Stimulated activated CD4-positive, alpha-beta T cell treated with anti-CD3 and anti-CD28 coated beads, Interleukin-15, amount 100 ng/mL, for 48 hours (primary cell): ENCODE measurements at places on chromosomes 1 and 21.

GRCh38 chr1:170910273-170910672 is 25.1 kb upstream of the MROH9 start:
- no peak for DNase-seq

DNA sequence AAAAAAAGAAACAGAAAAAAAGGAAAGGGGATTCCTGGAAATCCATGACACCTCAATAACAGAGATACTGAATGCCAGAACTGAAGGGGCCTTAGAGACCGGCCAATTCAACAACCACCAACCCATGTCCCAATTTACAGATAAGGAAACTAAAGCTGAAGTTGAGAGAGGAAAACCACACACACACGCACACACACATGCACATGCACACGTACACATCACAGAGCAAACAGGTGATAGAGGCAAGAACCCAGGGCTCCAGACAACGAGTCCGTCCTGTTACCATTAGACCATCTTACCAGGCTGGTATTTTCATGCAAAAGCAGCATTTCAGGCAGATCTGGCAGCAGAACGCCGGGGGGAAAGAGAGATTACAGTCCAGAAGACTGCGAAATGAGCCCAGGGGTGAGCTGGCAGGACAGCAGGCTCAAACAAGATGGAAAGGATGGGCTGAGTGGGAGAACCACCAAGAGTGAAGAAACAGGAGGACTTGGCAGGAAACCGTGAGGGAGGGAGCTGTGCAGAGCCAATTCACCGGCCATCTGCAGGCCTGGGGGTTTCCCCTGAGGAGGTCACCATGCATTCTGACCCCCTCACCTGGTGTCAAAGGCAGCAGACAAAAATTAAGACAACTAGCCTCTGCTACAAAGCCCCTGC is 43.5 kb downstream of the PAFAH2 start:
- no peak for DNase-seq

DNA sequence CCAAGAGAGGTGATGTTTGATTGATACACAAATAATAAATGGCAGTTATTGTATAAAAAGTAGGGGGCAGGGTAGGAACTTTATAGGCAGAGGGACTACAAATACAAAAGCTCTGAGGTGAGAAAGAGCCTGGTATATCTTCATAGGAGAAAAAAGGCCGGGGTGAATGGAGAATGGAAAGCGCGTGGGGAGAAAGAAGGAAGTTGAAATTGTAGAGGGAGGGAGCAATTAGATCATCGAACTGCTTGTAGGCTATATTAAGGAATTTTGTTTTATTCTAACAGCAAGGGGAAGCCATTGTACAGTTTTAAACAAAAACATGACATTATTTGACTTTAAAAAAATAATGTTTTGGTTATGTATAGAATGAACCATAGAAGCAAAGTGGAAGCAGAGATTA is 147.4 kb downstream of the PDE4B start:
- DNase-seq, result no peak

GRCh38 chr1:238242181-238242580 is 351.5 kb upstream of the ZP4 start:
- DNase-seq, result no peak

- DNase-seq, result no peak
Measured at GRCh38 chr1:24487455-24487854, 15.2 kb upstream of the RCAN3 start.

GRCh38 chr1:156895455-156895812 is 1.9 kb downstream of the PEAR1 start:
- DNase-seq, result no peak

DNA sequence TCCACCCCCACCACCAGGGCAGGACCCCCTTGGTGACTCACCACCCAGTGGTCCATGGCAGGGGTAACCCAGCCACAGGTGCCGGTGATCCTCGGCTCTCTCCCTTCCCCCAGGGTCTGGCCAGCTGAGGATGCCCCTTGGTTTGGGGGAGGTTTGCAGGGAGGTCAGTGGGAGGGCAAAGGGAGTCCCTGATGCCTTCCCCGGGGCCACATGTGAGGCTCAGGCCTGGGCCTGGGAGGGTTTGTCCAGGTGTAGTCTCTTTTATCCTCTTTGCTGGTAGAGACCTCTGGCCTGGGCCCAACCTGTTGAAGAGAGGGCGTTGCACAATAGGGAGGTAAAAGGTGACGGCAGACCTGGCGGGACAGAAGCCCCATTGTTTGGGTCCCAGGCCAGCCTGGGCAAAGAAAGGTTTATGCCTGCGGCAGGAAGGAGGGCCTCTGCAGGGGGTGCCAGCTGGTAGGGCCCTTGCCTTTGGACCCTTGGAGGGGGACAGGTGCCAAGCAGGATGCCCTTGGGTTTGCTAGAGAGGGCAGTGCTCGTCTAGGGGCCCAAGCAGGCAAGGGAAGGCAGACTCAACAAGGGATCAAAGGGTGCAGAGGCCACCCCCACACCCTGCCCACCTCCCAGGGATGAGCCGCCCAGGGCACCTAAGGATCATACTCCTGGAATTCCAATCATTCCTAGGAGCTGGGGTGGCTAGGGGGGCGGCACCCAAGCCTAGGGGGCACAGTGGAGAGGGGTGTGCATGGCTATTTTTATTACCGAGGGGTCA is 760 bp upstream of the TINAGL1 start:
- no peak for DNase-seq

DNA sequence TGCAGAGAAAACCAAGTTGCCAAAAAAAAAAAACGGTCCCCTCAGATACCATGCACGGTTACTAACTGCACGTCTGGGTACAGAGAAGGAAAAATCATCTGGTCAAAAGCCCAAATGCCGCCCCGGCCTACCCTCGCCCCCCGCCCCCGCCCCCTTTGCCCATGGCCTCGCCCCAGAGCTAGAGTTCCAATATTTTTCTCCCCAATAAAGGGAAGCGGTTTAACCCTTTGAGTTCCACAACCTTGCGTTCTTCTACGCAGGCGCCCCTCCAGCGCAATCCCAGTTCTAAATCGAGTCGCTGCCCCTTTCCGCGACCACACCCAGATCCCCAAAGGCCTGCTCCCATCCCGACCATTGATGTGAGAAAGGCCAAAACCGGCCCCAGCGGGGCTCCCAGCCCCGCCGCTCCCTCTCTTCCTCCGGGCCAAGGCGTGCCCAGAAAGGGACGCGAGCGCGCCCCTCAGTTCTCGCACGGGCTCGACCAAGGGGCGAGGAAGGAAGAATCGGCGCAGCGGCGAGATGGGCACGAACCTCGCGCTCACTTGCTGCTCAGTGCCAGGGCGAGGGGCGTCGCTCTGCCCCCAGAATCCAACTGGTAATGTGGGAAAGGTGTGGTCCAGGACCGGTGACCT is 797 bp downstream of the WDR47 start:
- peak; percentile 6 for DNase-seq

GRCh38 chr1:43861988-43862735 is 71.4 kb upstream of the ARTN start:
- no peak for DNase-seq

DNA sequence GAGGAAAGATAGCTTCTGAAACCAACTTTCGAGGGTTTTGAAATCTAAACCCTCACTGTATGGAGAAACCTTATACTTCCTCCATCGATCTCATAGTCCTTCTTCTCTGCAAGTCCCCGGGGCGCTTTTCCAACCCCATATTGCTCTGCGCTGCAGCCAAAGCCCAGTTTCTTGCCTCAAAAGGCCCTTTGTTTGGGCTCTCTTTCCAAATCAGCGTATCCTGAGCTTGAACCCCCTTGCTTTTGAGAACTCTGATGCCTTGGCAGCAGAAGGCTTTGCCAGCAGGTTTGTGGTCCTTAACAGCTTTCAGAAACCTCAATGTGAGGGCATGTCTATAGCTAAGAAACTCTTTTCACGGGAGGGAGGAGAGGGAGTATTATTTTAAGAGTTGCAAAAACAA is 21.6 kb downstream of the PLPP3 start:
- DNase-seq, result no peak

DNA sequence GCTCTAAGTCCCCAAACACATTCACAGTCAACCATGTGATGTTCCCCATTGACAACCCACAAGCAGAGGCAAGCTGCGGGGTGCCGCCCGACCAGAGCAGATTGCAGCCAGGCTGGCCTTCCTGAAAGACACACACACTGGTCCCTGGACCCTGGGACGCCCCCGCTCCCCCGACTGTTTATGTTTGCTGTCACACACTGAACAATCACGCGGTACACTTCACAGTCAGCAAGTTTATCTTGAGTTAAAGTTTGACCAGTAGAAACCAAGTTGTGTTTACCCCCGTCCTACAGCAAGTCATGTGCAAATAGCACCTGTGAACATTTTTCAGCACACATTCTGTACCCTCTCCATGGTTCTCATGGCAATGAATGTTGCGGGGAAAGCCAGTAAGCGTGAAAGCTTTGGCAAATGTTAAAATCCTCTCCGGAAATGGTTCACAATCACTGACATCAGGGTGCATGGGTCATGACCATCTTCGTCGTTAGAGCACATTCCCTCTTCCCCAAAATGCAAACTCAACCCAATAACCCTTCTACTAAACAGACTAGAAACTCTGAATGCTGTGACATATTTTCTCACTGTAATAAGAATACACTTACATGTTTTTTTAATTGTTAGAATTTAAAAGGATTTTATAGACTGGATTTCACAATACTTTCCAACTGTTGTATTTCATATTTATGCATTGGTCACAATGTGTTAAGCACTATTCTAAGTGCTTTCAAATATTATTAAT is 33.3 kb upstream of the IRF2BP2 start:
- DNase-seq, result no peak

DNA sequence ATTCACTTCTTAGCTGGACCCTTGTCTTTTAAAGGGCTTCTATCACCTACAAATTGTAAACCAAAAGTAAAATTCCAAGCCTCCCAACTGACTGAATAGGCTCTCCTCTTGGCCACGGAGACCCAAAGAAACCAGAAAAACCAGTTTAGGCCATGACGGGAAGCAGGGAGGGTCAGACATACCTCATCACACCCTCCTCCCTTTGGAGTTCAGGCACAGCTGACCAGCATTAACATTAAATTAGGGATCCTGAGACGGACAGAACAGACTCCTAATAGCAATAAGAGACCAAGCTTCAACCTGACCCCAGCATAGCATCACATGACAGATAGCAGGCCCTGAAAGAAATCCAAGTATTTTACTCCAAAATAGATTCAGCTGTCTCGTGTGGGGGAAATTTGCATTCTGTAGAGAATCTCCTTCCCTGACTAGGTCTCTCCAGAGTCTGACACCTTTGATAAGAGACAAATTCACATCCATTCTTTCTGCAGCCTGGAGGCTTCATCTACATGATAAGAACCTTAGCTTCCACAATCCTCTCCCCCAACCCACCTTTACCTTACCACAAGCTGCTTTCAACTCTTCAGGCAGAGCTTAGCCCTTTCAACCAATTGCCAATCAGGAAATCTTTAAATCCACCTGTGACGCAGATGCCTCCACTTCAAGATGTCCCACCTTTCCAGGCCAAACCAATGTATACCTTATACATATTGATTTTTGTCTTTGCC is 177.1 kb upstream of the RAB4A start:
- DNase-seq, result no peak

GRCh38 chr1:95382000-95382786 is 148.2 kb downstream of the RWDD3 start:
- DNase-seq, result no peak

GRCh38 chr1:150661156-150661555 is 31.7 kb upstream of the ENSA start:
- DNase-seq, result no peak

GRCh38 chr1:89487972-89488371 is 36.7 kb upstream of the LRRC8B start:
- DNase-seq, result no peak

GRCh38 chr21:35428489-35428888 is 379.4 kb upstream of the RUNX1 start:
- DNase-seq, result peak; percentile 6

- DNase-seq, result no peak
Measured at GRCh38 chr1:167808104-167808503, 86.3 kb downstream of the MPZL1 start.

GRCh38 chr1:192951691-192952460 is 107.3 kb downstream of the UCHL5 start:
- DNase-seq, result no peak

- DNase-seq, result peak; percentile 5
Measured at GRCh38 chr1:44030605-44031251, 534 bp downstream of the SLC6A9 start.

DNA sequence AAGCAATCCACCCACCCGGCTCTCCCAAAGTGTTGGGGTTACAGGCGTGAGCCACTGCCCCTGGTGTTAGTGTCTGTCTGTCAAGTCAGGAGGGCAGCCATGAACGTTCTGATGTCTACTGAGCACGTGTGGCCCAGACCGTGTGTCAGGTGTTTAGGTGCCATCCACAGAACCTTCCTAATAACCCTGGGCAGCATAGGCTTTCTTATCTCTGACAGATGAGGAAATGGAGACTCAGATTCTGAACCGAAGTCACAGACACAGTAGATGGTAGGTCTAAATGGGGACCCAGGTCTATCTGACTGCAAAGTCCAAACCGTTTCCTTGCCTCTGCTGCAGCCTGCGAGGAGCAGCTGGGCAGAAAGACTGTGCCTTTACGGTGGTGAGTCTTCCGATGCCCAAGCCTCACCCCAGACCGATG is 622 bp upstream of the IL6R start:
- DNase-seq, result no peak

DNA sequence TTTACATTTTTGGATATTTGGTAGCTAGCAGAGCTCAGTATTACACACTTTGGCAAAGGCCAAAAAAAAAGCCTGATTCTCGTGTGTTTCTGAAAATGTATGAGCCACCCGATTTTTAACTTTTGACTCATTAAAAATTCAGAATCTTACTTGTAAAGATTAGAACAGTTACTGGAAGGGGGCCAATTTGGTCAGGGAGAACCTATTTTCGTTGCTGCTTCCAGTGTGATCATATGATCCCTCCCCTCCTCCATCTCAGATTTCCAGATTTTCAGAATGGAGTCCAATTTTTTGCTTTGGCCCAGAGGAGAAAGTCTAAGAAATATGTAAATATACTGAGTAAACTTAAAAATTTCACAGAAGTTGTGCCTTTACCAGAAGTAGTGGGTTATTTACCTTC is 3.2 kb upstream of the OR2AK2 start:
- DNase-seq, result no peak

- DNase-seq, result no peak
Measured at GRCh38 chr1:154862907-154863306, 7.2 kb downstream of the KCNN3 start.

- no peak for DNase-seq
Measured at GRCh38 chr1:19007491-19008441, 51.3 kb upstream of the IFFO2 start.

DNA sequence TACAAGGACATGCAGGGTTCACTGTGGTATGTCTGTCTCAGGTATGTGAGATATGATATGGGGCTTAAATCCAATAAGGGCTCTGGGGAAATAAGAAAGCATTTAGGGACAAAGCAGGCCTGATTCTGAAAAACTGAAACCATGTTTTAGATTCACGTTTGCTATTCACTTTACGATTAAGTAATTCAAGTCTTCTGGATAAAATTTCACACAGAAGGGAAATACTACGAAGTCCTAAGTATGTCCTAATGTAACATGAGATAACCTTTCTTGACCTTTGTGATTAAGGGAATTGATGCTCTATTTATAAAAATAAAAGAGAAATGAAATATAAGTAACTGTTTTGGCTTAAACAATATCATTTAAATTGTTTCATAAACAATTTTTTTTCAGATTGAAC is 55.4 kb downstream of the HNRNPR start:
- no peak for DNase-seq
